Fibroblast of pulmonary artery (primary cell): ENCODE measurements at places on chromosomes 12 and 14.
A peak's percentile ranks its signal among the peaks of the same experiment; 100 is the strongest.

DNA sequence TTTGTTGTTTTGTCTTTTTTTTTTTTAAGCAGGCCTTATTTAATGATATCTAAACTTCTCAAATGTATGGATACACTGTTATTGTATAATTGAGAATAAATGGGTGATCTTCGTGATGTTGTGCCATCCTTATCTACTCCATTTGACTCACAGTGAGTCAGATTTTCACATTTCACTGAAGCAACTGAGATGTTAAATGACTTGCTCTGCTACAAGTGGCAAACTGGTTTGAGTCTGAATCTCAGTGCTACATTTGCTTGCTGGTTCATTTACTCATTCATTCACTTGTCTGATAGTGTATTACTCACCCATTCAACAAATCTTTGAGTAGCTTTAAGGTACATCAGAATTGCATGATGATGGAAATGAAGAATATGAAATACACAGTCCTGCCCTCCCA is 2.6 kb downstream of the KIAA0586 start:
- peak; percentile 63 for DNase-seq

DNA sequence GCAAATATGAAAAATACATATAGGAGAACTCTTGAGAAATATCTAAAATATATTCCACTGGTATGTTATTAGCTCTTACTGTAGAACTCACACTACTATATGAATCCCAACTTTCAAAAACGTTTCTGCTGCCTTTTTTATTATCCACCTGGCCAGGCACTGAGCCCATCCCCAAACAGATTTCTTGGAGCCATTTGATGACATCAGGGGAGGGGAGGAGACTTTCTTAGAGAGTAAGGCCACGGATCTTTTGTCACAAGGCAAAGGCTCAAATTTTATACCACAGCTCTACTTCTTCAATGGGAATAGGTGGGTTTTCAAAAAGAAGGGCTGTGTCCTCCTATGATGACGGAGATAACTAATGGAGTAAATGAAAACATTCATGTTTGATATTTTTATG is 83.0 kb downstream of the SLC25A21 start:
- DNase-seq: no peak

- no peak for DNase-seq
These were observed 65.9 kb downstream of the RERG start for GRCh38 chr12:15155271-15155670.

DNA sequence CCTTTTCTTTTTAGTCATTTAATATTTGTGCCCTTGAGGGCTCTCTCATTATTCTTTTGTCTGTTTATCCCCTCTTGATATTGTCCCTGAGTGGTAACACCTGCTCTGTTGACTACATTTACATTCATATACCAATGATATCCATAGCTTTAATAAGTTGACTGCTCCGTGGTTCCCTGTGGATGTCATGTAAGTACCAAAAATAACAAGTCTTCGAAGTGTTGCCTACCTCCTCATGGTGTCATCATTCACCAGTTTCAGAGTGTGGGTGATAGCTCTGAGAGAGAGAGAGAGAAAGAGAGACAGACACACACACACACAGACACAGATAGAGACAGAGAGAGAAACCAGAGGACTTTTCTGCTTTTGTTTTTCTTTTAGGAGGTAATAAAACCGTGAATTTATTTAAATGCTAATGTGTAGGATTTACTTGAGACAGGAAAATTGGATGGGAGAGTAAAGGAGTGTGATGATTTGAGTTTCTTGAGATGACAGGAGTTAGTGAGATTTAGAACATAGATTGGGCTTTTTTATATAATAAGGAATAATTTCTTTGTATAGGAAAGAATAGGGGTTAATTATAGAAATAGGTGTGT is 52.2 kb downstream of the PAPOLA start:
- no peak for DNase-seq

DNA sequence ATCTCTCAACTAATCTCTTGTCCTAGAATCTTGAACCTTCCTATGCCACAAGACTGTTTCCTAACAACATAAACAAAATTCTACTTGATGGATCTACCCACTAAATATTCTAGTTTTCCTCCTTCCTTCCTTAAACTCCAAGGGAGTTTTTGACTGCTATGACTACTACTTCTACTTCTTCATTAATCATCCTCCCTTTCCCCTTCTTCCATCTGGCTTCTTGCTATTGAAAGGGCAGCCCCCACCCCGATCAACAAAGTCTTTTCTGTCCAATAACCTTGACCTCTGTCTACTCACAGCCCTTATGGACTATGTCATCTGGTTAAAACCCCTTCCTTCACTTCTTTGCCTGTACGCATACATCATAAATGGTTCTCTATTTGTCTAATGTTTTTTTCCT is 5.6 kb downstream of the LTA4H start:
- DNase-seq: no peak

DNA sequence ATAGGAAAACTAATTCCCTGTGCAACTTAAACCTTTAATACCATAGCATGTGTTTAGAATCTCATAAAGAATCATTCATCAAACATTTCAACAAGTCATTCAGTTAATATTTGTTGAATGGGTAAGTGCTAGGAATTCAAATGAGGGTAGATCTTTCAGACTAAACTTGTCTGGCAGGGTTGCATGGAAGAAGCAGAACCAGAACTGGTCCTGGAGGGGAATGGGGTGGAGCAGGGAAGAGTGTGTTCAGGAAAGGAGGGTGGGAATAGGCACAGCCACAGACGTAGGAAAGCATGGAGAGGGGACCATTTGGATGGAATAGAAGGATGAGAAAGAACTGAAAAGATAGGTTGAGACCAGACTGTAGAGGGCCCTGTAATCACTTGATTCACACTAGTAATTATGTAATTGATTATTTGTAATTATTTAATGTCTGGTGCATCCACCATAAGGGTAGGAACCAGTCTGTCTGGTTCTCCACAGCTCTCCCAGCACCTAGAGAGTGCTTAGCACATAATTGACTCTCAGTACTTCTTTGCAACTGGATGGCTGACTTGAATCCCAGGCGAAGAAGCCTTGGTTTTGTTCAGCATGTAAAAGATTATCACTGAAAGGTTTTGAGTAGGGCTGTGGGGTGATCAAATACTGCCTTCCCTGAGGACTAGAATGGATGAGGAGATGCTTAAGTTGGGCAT is 3.0 kb upstream of the MAP3K9 start:
- no peak for DNase-seq

DNA sequence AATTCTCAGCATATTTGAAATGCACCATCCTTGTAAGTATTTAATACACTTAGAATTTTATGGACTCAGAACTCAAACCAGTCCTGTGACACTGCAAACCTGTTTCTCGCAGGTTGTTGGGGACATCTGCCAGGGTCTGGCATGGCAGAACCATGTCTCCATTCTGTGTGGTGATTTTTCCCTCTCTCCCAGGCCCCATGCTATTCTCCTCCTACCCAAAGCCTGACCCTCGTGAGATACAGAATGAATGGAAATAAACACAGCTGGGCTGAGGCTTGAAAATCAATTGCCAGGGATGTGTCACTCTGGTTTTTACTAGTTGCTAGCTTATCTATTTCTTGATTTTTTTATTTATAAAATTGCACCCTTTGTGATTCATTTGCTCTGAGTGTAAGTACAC is 19.8 kb downstream of the TPH2 start:
- DNase-seq: no peak

GRCh38 chr14:42490536-42490935 is 883.9 kb downstream of the LRFN5 start:
- DNase-seq: peak; percentile 11

DNA sequence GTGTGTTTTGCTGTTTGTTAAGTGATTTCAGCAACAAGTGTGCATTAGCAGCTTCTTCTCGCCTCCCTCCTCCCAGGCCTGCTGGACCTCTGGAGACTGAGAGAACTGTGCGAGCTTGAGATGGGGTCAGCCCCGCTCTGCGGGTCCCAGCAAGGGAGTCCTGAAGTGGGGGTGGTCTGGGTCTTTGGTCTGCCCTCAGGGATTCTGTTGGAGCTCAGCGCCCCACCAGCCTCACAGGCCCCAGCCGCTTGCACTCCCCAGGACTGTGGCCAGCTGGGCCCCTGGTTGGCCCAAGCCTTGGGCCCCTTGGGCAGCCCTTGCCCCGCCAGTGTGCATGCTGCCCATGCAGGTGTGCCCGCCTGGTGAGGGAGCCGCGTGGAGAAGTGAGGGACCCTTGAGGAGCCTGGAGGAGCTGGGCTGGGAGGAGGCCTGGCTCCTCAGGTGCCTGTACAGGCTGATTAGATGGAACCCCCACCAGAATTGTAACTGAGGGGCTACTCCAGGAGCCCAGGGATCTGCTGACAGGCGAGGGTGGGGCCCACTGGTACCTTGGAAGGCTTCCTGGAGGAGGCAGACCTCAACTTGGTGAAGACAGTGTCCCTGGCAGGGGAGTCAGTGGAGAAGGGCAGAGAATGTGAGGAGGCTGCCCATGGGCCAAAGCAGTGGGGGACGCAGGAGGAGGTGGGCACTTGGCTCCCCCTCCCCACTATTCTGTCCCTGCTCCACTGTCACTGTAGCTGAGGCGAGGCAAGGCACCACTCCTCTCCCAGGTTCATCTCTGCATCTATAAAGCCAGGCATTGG is 56.7 kb downstream of the BEGAIN start:
- DNase-seq: no peak

DNA sequence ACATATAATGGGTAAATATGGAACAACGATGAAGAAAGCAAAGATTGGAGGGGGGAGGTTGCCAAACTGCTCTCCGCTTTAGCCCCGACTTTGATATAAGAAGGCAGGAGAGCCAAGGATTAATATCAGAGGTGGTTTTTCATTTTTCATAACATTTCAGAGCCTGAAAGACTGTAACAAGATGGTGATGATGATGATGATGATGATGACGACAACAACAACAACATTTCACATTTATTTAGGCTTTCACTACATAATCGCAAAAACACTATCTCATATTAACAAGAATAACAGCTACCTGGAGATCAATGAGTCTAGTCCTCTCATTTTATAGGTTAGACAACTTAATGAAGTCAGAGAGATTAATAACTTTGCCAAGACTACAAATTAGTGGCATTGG is 86.1 kb downstream of the ANKS1B start:
- no peak for DNase-seq

- DNase-seq: peak; percentile 62
These were observed 45.1 kb upstream of the PNMA1 start for GRCh38 chr14:73759183-73759713.

DNA sequence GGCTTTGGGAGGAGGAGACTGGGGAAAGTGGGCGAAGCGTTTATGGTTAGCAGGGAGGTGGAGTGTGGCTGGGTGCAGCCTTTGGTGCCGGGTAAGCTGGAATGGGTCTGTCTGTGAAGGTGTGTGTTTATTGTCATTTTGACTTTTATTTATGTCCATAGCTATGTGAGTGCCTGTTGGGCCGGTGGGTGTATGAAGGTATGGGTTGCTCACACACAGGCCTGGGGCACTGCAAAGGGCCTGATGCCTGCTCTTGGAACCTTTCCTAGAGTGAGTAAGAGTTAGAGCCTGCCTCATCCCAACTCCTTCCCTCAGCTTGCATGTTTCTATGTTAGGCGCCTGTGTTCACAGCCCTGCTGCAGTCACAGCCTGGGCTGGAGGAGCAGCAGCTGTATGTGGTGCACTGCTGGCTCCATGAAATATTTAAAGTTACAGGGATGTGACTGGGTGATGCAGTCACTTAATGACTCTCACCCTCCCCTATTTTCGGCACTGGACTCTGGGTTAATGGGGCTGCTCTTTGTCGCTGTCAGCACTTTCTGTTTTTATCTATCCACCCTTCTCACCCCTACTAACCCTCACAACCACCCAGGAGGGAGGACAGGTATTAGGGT is 2.6 kb upstream of the PPP1R1A start:
- DNase-seq: no peak

DNA sequence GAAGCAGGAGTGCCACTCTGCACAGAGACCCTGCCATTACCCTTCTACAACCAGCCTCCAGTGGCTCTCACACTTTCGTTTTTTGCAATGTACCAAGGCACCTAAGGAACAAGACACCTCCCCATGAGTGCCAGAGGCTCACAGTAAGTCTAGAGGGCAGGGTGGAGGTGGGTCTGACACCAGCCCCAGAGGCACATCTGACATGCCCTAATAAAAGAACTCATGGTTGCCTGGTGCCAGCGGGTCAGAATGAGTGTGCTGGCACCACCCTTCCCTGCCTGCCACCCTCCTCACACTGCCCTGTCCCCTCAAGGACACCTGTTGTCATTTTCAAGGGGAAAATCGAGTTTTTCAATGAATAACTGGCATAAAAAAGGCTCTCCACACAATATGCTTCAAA is 161.2 kb downstream of the FOXN3 start:
- DNase-seq: no peak

- DNase-seq: peak; percentile 63
These were observed 456.9 kb upstream of the TMEM132C start for GRCh38 chr12:127810041-127810440.

DNA sequence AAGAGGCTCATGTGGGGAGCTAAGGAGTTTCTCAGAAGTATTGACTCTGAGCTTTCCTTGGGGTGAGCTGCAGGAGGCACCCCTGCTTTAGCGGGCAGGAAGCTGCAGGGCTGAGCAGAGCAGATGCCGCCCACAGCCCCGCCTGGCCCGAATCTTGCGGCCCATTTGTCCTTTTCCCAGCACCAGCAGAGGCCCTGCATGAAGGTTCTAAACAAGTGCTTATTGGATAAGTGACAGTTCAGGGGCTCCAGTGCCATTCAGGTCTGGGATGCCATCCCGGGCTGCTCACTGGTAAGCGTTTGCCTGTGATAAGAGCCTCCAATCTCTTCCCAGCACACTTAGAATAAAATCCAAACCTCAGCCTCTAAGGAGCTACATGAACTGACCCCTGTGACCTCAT is 11.4 kb downstream of the RILPL1 start:
- DNase-seq: no peak

DNA sequence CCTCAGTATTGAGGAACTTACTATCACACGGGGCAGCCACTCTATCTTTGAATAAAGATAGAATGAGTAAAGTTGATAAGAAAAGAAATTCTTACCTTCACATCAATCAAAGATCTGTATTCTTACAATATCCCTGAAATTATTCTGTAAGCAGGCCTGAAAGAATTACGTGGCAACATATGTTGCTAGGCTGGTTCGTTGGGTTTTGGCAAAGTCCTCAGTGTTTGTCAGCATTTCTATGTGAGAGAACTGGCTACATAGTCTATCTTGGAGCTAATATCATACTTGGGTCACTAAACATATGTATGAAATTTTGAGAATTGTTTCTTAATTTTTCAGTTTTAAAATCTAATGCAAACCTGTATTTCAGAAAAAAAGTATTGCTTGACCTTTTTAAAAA is 412.2 kb upstream of the GARIN6 start:
- no peak for DNase-seq

- DNase-seq: no peak
These were observed 176.4 kb downstream of the TMTC2 start for GRCh38 chr12:82862876-82863649.

GRCh38 chr14:70635971-70636595 is 5.6 kb upstream of the TTC9 start:
- DNase-seq: no peak

DNA sequence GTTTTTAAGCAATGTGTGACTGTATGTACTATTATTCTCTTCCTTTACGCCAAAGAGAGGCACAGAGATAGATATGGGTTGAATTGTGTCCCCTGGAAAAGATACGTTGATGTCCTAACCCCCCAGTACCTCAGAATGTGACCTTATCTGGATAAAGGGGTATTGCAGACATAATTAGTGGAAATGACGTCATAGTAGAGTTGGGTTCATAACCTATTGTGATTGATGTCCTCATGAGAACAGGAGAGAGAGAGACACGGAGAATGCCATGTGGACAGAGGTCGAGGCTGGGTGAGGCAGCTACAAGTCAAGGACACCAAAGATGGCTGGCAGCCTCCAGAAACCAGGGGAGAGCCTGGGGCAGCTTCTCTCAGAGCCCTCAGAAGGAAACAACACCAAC is 376.3 kb downstream of the FUT8 start:
- DNase-seq: no peak
